ENCODE measurements at places on chromosomes 4 and X.

DNA sequence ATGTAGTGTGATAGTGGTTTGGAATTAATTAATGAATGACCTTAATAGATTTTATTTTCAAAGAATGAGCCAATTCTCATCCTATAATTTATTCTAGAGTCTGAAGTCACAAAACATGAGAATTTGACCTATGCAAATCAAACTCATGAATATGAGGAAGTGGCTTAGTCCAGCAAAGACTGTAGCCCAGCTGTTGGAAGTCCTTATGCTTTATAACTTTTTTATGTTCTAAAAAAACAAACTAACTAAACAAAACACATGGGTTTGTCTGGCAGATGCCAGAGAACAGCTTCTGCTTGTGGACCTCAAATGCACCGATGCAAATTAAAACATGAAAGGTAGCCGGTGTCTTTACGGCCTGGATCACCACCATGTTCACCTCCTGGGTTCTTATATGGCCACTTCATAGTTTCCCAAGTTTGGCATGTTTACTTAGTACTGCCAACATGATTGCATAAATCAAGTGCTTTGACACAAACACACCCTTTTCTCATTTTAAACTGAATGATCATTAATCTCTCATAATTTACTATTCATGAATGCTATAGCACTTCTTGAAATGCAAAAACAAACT, 277.4 kb downstream of the PAPSS1 start:
- DNase-seq, result no peak

GRCh38 chrX:40090050-40090804, 7.5 kb downstream of the BCOR start:
- no peak for DNase-seq

DNA sequence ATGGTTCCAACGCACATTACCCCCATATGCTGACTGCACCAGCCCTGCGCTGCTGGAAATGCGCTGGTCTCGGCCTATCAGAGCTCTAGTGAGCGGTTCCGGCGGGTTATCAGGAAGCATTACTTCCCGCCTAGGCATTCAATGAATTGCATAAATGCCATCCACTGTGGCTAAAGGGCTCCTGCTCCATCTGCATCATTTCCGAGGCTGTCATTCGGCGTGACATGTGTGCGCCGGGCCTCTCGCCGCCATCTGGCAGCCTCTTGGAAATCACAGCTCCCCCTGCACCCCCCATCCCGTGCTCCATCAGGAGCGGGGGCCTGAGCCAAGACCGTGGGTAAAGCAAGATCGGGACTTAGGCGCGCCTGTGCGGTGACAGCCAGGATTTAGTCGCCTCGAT, 64.4 kb downstream of the SEPSECS start:
- DNase-seq, result no peak

DNA sequence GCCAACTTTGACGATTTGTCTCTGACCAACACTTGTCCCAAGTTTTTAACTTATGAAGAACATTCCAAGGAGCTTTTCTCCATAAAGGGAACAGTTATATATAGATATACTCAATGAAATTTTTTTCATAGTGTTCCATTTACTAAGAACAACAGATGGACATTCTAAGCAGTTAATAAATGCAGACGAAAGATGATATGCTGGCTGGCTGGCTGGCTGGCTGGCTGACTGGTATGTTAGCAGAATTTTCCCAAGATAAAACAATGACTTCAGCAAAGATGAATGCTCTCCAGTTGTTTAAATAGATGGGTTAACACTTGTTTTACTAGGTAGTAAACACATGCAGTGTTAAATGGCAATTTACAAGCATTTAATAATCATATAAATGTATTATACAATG, 62.2 kb downstream of the SPANXN3 start:
- no peak for DNase-seq

DNA sequence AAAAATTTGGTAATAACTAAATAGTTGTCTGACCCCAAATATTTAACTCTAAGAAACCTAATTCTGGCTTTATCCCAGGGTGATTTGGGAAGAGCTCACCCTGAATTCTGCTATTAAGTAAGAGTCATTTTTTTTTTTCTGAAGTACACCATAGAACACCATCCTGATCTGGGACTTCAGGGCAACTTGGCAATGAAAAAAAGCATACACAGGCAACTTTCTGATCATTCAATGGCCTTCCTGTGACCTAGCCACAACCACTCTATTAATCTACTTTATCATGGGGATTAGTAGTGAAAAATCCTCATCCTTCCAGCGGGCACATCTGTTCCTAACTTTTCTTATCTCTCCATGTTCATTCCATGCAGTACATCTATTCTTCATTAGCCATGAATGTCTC, 333.2 kb upstream of the MAD2L1 start:
- no peak for DNase-seq

GRCh38 chr4:23374259-23374658, 515.6 kb downstream of the PPARGC1A start:
- no peak for DNase-seq

DNA sequence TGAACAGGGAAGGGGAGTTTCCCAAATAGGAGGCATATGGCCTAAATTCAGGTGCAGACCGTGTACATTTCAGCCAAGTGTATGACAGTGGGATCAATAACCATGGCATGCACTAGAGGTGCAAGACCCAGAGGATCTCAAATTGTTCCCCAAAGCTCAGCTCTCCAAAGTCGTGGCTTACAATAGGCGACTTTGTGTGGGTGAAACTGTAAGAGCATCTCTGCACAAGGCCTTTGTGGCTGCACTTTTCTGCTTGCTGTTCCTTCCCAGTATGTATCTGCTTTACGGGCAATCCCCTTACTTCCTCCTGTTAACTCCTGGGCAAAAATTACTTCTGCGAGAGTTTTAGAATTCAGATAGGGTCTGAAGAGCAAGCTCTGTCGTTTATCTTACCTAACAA, 518.3 kb upstream of the ZFP42 start:
- no peak for DNase-seq

DNA sequence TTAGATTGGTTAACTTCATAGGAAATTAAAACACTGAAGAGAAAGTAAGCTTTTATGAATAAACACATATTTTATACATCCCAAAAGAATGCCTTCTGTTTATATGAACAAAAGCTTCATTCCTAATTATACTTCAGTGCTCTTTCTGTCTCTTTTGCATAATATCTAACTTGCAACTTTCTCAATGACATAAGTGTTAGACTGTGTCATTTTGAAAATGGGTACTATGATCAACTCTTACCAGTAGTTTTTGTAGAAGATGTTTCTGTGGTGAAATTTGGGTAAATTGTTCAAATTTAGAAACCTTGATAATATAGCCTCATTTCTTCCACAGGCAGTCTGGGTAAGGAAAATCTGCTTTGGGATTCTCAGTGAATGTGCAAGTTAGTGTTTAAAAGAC, 991.4 kb downstream of the CCSER1 start:
- no peak for DNase-seq

- no peak for DNase-seq
Measured at GRCh38 chr4:110171971-110172370, 26.4 kb downstream of the ELOVL6 start.

DNA sequence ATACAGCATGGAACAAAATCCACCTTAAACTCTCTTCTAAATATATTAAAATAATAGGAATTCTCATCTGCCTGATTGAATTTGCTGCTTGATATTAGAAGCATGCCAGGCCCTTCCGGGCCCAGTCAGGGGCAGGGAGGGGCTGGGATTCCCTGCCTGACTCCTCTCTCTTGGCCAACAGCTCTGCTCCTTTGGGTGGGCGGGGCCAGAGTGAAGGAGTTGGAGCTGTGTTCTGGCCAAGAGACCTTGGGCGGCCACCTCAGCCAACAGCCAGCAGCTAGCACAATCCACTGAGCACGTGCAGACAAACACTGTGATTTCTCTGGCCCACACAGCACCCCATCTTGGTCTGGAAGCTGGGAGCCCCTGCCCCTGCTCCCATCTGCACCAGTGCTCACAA, 140.3 kb downstream of the PJA1 start:
- DNase-seq, result no peak

- no peak for DNase-seq
Measured at GRCh38 chr4:89837993-89838390, 1.0 kb upstream of the SNCA start.

DNA sequence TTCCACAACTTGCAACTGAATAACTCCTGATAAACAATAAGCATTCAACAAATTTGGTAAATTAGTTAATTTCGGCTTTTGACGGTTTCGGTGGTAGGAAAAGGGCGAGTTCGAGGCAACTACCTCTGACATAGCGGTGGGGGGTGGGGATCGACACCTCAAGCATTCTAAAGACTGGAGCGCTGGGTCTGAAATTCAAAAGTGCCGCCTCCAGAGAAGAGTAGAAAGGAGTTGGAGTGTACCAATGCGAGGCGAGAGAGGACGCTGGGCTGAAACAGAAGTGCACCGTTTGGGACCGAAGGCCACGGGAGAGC, 725 bp downstream of the SMC1A start:
- DNase-seq, result no peak

DNA sequence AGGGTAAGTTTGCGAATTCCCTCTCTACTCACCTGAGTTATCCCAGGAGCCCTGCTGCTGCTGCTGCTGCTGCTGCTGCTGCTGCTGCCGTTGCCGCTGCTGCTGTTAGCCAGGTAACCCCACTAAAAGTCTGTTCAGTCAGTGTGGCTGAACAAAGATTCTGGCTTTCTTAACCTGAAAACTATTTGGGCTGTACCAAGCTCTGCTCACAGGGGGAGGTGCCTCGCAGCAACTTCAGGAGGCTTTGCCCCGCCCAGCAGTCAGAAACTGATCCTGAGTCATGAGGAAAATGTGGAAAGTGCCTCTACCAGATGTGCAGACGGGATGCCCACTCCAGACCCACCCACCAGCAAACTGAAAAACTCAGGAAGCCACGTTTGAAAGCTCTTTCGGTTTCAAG, at the start of gene CAPN6:
TSS of gene CAPN6 (minus strand) at position 145 of the 400 bp plus-strand sequence. CDS start 6,547 bp downstream, outside the sequence.
- no peak for DNase-seq

GRCh38 chr4:124025428-124025827, 628.8 kb downstream of the SPRY1 start:
- no peak for DNase-seq

DNA sequence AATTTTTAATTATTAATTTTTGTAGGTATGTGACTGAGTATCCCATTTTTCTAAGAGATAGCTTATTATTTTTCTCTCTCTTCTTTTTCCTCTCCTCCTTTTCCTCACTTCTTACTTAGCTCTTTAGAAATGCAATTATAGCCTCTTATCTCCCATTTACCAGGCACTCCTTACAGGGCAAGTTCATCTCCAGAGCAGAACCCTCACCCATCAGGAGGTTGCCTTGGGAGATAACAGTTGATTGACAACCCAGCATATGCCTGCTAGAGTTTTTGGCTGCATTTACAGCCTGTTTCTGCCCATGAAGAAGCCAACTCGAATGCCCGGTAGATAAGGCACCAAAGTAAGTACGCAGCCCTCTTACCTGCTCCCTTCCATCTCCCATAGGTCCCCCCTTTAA, 572.9 kb upstream of the ZFP42 start:
- DNase-seq, result no peak

GRCh38 chrX:49260221-49260985, 4.1 kb downstream of the FOXP3 start:
- no peak for DNase-seq

- DNase-seq, result no peak
Measured at GRCh38 chr4:147195386-147195785, 249.7 kb upstream of the TTC29 start.

- no peak for DNase-seq
Measured at GRCh38 chr4:153731239-153731638, 28.6 kb downstream of the RNF175 start.

GRCh38 chr4:149999485-150000074, 78.7 kb upstream of the DCLK2 start:
- DNase-seq, result no peak

GRCh38 chrX:101287402-101287801, 3.7 kb downstream of the TAF7L start:
- DNase-seq, result no peak

GRCh38 chr4:151643564-151643963, 117.2 kb downstream of the GATB start:
- DNase-seq, result no peak
